Activated T-helper 1 cell treated with anti-CD3 and anti-CD28 coated beads, Interleukin-2, amount 50 U/mL, for 16 hours (primary cell): ENCODE measurements at places on chromosomes 5 and 9.

GRCh38 chr5:135842737-135843136 lies 8.3 kb downstream of the SLC25A48 start:
- no peak for DNase-seq

- DNase-seq: no peak
Measured at GRCh38 chr5:146883511-146883910, 5.0 kb upstream of the PPP2R2B start.

DNA sequence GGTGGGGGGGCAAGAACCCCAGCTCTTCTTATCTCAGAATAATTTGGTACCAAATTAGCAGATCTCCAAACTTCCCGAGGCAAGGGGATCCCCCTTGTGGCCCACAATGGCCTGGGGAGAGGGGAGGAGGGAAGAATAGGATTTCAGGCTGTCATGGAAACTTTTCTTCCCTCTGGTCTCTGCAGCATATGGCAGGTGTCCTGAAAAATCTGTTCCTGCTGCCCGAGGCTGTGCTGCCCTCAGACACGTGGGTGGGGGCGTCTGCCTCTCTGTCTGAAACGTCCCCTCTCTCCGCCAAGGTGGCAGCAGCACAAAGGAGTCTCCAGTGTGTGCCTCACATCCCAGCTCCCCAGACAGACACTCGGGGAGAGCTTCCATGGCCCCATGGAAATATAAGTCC lies 34.0 kb downstream of the CCNJL start:
- DNase-seq: no peak

DNA sequence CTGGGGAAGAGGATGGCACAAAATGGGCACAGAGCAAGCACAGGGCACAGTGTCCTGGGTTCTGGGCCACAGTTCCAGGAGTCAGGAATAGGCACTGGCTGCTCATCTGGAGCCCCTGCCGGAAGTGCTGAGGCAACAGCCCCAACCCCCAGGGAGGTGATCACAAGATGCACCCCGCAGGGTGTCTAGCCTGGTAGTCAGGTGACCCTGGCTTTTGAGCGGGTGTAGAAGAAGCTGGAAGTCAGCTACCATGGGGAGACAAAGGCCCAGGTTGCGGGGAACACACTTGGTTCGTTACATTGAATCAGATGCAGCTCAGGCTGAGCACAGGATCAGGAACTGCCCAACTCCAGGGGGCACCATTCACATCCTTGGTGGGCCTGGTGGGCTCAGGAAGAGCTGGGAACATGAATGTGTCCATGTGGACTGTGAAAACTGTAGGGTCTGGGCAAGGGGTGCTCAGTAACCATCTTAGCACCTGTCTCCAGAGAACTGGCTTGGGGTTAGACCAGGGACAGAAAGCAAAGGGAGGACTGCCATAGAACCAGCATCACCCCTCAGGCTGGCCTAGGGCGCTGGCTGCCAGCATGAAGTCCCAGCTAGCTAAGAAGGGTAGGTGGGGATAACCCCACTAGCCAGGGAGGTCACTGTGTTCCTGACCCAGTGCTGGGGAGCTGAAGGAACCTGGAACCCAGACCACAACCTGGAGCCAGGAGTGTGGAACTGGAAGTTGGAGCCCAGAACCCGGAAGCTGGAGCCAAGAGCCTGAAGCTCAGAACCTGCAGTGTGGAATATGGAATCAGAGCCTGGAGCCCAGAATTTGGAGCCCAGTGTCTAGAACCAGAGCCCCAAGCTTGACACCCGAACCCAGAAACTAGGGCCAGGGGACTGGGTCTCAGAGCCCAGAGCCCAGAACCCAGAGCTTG lies 6.1 kb upstream of the SLC34A1 start:
- no peak for DNase-seq

DNA sequence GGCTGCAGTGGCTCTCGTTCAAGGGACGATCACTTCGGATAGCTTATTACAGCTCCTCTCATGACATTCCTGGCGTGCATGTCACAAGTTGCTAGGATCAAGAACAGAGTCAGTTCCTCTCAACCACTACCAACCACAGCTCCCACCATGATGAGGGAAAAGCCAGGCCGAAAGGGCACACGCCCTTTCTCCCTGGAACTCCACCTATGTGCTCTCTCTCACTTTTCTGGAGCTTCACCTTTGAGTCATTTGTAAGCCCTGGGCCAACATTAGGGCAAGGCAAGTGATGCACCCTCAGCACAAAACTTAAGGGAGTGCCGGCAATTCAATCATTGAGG lies 1.6 kb downstream of the SPACA9 start:
- DNase-seq: no peak

- DNase-seq: no peak
Measured at GRCh38 chr5:42811591-42812446, at the start of gene SELENOP. Gene SELENOP, minus strand, starts transcription at chr5:42811892. Its CDS starts 3,539 bp downstream, at chr5:42808353.

DNA sequence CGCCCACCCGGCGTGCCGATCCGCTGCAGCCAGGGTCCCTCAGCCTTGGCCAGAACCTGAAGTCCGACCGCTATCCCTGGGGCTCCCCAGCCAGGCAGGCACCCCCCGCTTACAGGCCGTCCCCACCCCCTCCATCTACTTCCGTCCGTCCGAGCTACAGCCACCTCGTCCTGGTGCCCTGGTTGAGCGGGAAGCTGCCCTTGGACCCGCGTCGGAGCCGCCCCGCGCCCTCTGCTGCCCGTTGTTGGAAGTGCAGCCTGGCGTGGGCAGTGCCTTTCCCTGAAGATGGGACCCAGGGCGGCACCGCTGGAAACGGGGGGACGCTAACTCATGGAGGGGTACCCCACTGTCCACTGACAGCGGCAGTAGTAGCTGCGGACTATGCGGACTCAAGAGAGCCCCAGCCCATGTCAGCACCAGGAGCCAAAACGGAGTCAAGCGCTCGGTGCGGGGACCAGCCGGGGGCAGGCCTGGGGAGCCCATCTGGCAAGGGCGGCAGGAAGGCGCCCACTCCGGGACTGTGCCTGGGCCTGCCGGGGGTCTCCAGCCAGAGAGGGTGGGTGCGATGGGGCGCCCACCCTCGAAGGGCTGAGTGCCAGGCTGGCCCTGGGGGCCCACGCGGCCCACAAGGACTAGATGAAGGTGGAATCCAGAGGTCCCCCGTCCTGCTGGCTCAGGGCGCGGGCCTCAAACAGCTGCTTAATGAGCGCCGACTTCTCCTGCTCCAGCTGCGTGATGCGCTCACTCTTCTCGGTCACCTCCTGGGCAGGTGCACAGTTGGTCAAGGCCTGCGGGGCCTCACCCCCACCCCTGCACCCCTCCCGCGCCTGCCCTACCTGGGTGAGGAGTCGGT lies 6.1 kb downstream of the SAPCD2 start:
- DNase-seq: peak; percentile 47

DNA sequence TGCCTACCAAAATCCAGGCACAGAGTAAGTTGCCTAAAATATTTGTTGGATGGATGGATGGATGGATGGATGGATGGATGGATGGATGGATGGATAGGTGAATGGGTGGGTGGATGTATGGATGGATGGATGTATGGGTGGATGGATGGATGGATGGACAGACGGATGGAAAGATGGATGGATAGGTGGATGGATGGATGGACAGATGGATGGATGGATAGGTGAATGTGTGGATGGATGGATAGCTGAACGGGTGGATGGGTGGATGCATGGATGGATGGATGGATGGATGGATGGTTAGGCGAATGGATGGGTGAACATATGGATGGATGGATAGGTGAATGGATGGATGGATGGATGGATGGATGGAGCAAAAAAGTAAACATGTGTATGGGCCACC lies 131.9 kb downstream of the GABBR2 start:
- DNase-seq: no peak

DNA sequence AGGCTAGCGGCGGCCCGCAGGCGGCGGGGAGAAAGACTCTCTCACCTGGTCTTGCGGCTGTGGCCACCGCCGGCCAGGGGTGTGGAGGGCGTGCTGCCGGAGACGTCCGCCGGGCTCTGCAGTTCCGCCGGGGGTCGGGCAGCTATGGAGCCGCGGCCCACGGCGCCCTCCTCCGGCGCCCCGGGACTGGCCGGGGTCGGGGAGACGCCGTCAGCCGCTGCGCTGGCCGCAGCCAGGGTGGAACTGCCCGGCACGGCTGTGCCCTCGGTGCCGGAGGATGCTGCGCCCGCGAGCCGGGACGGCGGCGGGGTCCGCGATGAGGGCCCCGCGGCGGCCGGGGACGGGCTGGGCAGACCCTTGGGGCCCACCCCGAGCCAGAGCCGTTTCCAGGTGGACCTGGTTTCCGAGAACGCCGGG lies 253 bp downstream of the SLC12A2 start:
- no peak for DNase-seq

DNA sequence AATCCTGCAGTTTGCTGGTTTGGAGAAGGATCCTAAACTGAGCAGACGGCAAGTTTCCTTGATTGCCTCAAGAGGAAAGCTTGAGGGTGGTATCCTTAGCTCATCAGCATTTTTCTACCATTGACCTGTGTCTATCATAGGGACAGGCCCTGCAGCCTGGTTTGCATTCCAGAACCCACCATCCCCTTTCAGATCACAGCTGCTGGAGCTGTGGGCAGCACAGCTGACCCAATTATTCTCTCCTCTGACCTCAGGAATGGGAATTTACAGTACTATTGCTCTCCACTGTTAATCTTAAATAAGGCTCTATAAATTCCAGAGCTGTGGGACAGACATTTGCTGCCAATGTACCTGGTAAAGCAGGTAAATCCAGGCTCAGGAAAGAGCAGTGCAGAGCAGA lies 163.0 kb downstream of the SPOCK1 start:
- DNase-seq: no peak

GRCh38 chr9:108845947-108846346 lies 9.8 kb downstream of the ACTL7B start:
- DNase-seq: no peak

DNA sequence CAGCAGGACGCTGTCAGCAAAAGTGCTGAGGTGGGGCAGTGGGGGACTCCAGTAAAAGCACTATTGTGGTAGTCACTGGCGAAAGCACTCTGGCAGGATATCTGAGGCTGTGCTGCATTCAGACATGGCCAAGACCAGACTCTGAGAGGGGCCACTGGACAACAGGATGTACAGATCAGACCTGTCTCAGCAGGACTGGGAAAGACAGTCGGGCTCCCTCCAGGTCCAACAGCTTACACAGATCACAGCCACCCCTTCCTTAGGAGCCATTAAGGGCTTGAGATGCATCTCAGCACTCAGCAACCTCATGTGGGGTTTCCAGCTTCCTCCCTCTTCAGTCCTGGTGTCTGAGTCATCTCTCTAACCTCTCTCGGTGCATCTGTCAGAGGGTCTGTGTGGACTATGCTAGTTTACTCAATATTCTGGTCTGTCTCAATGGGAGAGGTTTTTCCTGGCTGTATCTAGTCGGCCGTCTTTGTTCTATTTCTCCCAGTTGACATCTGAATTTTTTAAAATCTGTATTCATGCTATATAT lies 154.5 kb downstream of the CWC27 start:
- no peak for DNase-seq

DNA sequence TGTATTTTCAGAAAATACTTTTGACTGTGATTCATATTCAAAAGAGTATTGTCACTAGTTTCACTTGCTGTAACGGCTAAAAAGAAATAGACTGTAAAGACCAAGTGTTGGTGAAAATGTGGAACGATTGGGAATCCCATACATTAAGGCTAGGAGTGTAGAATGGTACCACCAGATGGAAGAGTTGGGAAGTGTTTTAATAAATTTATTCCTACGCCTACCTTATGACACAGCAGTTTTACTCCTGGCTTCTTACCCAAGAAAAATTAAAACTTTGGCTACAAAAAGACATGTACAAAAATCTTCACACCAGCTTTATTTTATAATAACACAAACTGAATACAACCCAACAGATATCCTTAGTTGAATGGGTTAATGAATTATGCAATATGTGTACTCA lies 256.2 kb downstream of the TAF11L14 start:
- DNase-seq: no peak

GRCh38 chr5:123285122-123286023 lies 137.8 kb downstream of the CEP120 start:
- no peak for DNase-seq

GRCh38 chr5:17019324-17019723 lies 83.2 kb upstream of the MYO10 start:
- DNase-seq: no peak

GRCh38 chr5:34552686-34553085 lies 103.4 kb upstream of the RAI14 start:
- DNase-seq: no peak

- DNase-seq: no peak
Measured at GRCh38 chr5:147791181-147791580, 8.7 kb upstream of the JAKMIP2 start.

DNA sequence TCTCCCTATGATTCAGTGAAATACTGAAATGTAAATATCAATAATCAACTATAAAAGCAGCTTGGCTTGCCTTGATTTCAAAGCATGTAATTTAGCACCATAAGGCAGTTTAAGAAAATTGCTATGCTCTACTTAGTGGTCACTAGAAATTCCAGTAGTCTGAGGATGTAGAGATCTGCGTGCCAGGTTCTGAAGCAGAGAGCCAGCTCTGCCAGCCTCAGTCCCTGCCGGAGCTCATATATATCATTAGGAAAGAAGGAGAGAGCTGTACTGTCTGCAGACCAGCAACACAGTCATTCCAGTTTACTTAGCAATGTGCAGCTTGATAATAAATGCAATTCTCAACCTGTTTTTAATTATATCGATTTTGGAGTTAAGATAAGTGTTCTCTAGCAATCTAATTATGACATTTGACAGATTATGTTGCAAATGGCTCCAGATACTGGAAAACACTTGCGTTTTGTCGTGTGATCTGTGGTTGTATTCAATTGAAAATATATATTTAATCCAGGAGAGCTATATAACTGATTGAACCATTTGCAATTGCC lies 540.5 kb downstream of the CTNND2 start:
- no peak for DNase-seq

DNA sequence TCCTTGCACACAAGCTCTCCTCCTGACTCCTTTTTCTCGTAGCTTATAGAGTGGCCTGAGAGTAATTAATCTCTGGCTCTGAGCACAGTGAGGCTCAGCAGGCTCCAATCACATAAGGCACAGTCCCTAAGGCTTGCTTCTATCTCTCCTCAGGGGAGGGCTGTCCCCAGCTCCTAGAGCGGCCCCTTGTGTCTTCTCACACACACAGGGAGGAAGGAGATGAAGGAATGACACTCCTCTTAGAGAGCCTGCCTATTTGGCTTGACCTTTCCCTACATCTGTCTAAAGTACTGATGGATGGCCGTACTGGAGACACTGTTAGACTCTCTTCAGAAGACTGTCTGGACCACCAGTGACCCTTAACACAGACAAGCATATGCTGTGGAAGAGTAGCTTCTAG lies 12.9 kb downstream of the TAS2R1 start:
- DNase-seq: no peak

DNA sequence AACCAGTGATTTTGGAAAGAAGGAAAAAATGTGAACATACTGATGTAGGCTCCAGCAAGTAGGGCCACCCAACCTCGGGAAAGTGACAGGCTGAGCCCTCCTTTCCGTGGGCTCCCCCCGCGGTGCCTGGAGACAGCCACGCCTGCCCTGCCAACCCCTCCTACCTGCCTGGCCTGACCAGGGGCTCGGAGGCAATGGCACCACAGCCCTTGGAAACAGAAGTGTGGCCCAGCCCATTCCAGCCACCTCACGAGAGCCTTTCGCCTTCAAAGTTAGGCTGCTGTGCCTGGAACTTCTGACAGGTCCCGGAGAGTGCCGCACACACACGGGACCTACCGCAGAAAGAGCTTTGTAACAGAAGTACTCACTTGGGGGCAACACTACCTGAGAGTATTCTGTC lies 49.5 kb upstream of the LRRC14B start:
- DNase-seq: no peak

- no peak for DNase-seq
Measured at GRCh38 chr5:172907657-172908056, 51.6 kb upstream of the RPL26L1 start.

GRCh38 chr9:32954642-32955041 lies 46.8 kb downstream of the APTX start:
- DNase-seq: no peak

GRCh38 chr5:115246361-115246991 lies 16.2 kb downstream of the PGGT1B start:
- DNase-seq: no peak

- no peak for DNase-seq
Measured at GRCh38 chr5:5040712-5041111, 99.4 kb upstream of the ADAMTS16 start.
